ENCODE measurements at places on chromosomes 3 and 15.
A peak's percentile ranks its signal among the peaks of the same experiment; 100 is the strongest.

GRCh38 chr3:13851091-13851849 is 28.6 kb downstream of the WNT7A start:
- no peak for DNase-seq

- DNase-seq: no peak
Observed at GRCh38 chr3:123792473-123793201, 91.5 kb downstream of the MYLK start.

- no peak for DNase-seq
Observed at GRCh38 chr3:4228295-4228694, 74.9 kb upstream of the SETMAR start.

DNA sequence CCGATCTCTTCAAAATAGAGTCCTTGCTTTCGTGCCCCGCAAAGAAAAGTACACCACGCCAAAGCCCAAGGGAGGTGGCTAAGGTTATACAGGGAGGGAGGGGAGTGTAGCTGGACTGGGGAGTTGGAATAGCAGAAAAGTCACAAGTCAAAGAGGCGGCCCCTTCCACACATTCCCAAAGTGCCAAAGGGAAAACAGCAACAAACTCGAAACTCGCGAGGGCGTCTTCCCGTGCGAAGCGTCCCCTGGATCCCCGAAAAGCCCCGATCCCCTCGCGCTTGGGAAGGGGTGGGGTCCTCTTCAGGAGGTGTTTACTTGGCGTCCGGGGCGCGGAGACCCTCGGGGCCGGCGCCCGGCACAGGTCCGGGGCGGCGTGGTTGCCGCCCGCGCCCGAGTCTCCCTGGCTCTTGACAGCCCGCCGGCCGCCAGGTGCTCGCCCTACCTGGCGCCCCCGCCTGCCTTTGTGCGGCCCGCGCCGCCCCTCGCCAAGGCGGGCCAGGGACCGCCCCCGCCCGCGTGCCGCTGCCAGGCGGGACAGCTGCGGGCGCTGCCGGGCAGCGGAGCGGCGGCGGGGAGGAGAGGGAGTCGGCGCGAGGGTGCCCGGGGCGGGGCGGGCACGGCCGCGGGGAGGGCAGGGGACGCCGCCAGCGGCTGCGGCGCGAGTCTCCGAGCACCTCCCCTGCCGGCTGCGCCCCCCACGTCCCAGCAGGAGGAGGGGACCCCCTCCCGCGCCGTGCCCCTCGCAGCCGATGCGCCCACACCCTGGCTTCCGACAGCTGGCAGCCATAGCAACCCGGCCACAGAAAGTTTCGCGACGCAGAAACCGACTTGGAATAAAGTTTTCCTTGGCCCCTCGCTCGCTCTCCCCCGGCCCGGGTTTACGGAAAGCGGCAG is 966 bp downstream of the MYO1E start:
- DNase-seq: peak; percentile 54

DNA sequence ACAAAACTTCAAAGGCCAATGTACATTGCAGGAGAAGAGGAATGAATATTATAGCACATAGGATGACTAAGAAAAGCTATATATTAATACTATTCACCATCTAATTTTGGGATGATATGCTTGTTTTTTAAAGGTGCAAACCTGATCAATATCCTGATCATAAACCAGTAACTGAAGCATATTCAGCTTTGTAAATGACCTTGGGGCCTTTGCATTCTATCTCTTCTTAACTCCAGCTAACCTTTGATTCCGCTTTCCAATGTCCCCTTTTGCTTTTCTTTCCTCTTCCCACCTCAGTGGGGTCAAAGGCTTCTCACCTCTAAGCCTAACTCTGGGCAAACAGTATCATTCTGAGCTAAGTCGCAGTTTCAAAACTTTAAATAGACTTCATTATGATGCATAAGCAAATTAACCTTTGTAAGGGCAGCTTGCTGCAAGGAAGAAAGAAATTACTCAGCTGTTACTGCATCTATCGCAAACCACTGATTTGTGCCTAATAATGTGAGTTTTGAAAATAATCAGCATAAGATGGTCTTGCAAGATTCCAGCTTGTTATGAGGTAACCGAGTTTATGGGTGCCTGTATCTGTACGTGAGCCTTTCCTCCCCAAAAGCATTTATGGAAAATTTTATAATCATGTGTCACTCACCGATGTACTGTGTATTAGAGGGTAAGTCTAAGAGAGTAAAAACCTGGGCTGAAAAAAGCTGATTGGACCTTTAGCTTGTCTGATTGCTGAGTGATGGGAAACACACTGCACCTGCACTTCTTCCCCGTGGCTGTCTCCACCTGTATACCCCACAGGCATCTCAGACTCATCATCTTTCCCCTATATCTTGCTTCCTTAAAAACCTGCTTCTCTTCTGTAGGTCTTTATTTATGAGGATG is 116.8 kb downstream of the TPRG1 start:
- DNase-seq: no peak

DNA sequence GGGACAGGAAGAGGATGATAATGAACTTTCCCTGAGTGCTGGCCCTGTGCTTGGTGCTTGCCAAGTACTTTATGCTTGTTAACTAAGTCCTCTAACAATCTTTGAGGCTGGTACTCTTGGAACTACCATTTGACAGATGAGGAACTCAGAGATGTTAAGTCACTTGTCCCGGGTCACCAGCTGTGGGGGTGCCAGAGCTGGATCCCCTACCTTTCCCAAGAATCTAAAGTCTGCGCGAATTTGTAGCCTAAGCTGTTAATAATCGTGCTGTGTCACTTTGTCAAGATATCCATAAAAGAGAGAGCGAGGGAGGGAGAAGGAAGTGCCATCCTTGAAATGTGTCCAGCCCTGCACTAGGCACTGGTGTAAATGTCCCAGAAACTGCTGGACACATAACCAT is 19.0 kb upstream of the ACOX2 start:
- DNase-seq: no peak

DNA sequence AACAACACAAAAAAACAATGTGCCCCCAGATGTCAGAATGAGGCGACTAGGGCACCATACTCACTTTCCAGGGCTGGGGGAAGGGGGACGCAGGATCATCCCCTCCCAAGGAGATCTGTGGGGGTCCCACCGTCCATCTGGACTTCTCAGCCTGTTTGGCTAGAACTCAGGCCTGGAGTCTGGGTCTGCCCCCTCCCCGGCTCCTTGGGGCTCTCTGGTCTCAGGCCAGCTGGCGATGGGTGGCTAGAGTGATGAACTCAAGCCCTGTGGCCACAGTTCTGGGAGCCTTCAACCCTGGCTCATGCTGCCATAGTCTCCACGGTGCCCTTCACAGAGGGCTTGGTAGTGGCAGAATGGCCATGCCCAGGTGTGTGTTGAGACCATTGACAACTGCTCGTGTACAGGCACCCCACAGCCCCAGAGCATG is 13.6 kb downstream of the ZBTB47 start:
- DNase-seq: no peak

DNA sequence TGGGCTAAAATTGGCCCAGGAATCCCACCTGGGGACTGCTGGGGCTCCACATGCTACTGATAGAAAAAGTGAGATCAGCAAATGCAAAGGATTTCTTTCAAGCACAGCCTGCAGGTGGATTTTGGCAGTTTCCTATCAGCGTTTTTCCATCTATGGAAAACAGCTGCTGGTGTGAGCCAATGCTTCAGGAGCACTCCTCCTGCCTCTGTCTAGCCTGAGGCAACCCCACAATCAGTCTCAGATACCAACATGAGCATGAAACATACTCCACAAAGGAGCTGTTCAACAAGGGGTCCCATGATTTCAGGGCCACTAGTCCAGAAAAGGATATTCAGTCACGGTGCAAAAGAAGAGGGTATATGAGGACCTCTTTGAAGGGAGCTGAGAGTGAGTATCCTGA is 311.5 kb upstream of the THBS1 start:
- no peak for DNase-seq

GRCh38 chr3:98884675-98885371 is 16.7 kb downstream of the DCBLD2 start:
- DNase-seq: no peak

DNA sequence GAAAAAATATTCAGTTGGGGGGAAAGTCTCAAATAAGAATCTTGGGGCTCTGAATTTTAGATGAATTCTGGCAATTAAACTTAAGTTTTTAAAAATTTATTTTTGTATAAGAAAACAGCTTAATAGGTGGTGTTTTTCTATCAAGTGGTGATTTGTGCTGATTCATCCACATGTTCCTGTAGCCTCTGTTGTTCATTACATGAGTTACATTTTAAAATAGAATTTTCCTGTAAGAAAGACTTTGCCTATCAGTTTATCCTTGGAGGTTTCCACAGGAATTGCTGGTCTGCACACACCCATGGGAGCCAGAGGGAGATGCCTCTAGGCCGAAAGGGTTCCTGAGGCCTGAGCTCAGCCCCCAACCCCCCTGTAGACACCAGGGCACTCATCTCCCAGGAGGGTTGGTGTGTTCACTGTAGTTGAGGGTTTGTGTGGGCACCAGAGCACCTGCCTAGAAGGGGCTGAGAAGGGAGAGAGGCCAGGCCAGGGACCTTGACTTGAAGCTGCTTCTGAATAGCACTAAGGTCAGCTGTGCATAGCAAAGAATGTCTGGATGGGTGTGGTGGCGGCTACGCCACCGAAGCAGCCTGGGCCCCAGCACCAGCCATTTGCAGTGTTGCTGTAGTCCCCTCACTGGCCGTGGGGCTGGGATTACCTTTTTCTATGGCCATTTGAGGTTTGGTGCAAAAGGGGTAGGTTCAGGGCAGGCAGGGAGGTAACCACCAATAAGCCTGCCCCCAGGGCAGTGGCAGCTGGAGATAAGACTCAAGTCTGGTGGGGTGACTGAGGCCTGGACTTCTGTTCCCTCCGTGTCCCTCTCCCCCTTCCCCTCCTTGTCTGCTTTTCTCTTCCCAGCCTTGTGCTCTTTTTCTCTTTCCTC is 11.9 kb downstream of the DNAJA4 start:
- DNase-seq: no peak

DNA sequence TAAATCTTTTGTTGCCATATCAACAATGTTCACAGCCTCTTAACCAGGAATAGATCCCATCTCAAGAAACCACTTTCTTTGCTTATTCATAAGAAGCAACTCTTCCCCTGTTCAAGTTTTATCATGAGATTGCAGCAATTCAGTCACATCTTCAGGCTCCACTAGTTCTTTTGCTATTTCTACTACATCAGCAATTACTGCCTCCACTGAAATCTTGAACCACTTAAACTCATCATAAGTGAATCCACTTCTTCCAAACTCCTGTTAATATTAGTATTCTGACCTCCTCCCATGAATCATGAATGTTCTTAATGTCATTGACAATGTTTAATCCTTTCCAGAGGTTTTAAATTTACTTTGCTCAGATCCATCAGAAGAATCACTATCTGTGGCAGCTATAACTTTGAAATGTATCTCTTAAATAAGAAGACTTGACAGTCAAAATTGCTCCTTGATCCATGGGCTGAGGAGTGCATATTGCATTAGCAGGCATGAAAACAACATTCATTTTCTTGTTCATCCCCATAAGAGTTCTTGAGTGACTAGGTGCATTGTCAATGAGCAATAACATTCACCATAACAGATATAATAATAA is 205.9 kb downstream of the DTWD1 start:
- no peak for DNase-seq

DNA sequence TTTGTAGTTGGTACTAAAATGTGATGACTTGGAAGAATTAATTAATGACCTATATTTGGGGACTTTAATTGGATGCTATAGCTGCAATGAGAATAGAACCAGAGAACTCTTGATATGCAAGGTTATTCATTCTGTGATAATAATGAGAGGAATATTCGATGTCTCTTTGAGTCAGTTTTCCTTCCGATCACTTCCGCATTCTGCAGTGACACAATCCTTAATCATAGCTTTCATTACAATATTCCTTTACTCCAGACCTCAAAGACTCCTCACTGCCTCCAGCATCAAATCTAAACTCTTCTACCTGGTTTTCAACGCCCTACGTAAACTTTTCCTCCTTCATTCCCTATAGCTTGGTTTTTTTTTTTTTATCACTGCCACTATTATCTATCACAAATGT is 21.6 kb downstream of the B3GNT5 start:
- DNase-seq: peak; percentile 51

GRCh38 chr3:23949784-23950183 is 4.7 kb downstream of the NR1D2 start:
- DNase-seq: no peak

GRCh38 chr3:133925960-133926735 is 30.5 kb upstream of the RAB6B start:
- no peak for DNase-seq

DNA sequence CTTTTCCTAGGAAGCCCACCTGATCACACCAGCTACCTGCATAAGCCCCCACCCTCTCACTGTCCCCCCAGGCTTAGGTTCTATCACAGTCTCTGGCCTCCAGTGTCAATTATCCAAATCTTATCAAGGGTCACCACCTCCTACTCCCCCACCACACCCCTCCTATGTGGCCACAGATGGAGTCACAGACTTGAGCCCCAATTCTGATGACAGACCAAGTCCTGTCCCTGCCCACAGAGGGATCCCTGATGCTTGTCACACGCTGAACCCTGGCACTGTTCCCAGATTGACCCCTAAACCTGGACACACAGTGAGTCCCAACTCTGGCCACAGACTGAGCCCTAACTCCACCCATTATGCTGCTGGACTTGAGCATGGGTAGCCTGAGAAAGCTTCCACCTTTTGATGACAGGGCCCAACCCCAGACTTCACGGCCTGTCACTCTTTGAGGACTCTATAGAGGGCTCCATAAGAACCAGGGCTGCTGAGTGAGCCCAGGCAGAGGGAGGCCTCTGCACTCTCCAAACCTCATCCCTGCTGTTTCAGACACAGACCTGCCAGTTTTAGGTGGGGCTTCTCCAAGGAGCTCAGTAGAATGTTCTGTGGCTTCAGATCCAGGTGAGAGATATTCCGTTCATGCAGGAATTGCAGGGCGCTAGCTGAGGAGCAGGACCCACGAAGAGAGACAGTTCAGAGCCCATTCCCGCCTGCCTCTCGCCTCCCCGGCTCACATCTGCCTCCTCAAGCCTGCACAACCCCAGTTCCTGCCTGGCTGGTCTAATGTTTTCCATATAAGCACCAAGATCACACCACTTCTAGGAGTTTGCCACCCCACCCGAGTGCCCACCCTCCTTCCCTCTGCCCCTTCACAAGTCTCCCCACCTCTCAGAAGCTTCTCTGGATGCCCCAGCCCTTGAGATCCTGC is 1.8 kb downstream of the ULK3 start:
- DNase-seq: no peak

DNA sequence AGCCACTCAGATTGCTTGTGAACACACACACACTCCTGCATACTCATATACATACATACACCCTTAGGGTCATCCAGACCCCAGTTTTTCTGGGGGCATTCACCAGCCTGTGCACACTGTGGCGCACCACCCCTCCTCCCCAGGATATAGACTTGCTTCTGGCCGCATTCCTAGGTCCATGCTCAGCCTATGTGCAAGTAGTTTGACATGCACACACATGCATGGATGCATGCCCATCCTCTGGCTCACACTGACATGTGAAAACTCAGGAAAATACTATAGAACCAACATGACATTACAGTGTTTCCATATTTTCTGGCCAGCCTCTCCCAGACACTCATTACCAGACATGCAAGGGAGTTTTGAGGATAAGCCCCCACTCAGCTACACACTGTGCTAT is 79.3 kb upstream of the POLG start:
- DNase-seq: no peak
